Hematopoietic multipotent progenitor cell (in vitro differentiated cells): ENCODE measurements at places on chromosomes 7 and 10.

DNA sequence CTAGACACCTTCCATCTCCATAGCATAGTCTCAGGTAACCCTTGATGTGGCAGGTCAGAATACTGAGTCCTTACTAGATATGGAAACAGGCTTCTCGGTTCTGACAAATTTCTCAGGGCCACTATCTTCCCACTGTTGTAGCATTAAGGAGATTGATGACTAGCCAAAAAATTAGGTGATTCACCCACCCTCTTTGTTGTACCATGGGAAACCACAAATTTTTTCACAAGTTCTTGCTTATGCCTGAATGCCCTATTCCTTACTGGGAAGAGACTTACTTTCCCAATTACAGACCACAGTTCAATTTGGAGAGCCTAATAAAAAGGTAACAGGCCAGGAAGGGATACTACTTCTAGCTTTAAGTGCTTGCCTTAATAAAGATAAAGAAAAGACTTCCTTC lies 948.8 kb downstream of the GRM8 start:
- no peak for DNase-seq

DNA sequence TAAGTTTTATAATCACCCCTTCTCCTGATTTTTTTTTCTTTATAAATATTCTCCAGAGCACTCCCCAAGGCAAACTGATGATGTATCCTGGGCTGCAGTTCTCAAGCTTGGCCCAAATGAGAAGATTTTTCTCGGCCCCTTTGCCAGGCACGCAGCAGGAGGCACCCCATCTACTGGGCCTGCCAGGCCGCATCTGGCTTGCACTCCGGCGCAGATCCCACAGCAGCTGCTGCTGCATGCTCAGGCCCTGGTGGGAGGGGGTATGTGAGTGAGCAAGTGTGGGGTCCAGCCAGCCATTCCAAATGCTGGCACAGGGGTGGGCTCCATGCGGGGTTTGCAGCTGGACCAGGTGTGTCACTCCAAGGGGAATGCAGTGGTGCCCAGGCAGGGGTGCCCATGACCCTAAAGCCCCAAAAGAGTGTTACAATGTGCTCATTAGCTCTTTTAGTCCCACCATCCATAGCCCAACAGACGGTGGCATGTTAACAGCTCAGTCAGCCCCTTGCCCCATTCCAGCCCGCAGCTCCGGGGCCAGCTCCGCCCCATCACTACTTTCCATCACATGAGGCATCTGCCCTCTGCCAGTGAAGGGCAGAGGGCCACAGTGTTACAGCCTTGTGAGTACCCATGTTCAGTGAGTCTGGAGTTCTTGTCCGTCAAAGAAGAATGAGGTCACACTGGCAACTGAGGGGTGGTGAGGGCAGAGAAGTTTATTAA lies 25.9 kb downstream of the OAT start:
- no peak for DNase-seq

DNA sequence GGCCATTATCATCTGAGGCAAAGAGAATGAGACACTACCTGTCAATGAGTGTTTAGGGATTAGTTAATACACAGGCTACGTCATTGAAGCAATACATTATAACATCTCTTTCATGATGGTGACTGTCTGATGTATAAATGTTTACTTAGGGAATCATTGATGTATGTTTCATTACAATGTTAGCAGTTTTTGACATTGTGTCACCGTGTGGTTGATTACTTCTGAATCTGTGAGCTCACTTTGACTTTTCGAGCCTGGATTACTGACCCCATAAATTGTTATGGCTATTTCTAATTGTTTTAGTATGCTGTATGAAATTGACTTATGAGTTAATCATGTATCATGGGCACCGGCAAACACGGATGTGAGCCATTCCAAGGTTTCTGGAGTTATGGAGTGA lies 494.0 kb downstream of the MAGI2 start:
- no peak for DNase-seq

GRCh38 chr10:98509745-98510144 lies 63.0 kb upstream of the HPS1 start:
- DNase-seq = no peak

GRCh38 chr10:64574371-64574770 lies 1053.2 kb downstream of the REEP3 start:
- DNase-seq = no peak

DNA sequence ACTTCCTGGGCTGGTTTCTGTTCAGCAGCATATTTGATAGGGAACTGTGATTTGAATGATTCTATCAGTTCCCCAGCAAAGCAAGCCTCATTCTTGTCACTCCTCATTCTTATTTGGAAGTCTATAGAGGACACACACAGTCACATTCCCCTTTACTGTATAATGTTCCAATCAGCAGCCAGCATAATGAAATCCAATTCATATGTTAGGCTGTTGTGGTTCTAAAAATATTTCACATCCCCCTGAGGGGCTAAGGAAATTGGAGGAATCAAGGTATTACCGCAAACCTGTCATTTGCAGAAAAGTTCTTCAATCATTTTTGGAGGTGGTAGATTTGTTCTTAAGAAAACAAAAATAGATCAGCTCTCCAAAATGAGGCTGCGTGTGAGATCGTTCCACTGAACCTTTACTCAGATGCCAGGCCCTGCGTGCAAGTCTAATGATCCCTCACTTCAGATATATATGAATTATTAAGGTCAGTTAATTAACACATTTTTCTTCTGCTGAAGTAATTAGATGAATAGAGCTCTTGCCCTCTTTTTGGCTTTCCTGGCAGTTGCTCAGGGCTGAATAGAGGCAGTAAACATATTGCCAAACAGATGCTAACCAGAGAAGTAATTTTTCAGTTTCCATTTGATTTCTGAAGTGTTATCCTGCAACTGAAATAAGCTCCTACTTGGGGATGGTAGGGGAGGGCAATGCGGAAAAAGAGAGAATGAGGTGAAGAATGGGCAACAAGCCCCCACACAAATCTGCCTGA lies 31.8 kb downstream of the LSMEM1 start:
- DNase-seq = no peak

GRCh38 chr10:110068780-110069179 lies 61.0 kb downstream of the ADD3 start:
- no peak for DNase-seq

- DNase-seq = no peak
Measured at GRCh38 chr7:107505997-107506673, 36.3 kb downstream of the GPR22 start.

- no peak for DNase-seq
Measured at GRCh38 chr10:131785121-131785460, 115.7 kb upstream of the PPP2R2D start.

GRCh38 chr7:50835156-50835555 lies 52.5 kb upstream of the GRB10 start:
- DNase-seq = no peak

DNA sequence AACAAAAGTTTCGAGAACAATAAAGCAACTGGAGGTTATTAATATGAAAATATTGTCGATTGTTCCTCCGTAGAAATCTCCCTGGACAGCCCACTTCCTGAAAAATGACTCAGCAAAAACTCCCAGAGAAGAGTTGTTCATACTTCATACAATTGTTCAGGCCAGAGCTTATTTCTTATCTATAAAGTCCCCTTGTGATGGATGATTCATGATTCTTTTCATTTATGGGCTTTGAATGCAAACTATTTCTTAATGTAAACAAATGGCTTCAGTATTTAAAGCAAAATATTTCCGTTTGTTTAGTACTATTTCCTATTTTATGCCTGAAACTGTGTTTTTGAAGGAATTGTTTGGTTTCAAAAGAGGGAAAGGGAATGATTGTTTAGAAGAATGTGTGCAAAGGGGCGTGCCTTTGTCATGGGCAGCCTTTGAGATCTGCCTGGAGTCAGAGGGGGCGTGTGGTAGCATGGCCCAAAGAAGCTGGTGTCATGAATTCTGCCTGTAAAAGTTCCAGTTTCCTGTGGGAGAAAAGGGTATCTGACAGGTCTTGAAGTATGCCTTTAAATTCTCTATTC lies 26.2 kb upstream of the EXOC6 start:
- DNase-seq = peak; percentile 75

- no peak for DNase-seq
Measured at GRCh38 chr10:71429304-71429703, 32.6 kb downstream of the CDH23 start.

DNA sequence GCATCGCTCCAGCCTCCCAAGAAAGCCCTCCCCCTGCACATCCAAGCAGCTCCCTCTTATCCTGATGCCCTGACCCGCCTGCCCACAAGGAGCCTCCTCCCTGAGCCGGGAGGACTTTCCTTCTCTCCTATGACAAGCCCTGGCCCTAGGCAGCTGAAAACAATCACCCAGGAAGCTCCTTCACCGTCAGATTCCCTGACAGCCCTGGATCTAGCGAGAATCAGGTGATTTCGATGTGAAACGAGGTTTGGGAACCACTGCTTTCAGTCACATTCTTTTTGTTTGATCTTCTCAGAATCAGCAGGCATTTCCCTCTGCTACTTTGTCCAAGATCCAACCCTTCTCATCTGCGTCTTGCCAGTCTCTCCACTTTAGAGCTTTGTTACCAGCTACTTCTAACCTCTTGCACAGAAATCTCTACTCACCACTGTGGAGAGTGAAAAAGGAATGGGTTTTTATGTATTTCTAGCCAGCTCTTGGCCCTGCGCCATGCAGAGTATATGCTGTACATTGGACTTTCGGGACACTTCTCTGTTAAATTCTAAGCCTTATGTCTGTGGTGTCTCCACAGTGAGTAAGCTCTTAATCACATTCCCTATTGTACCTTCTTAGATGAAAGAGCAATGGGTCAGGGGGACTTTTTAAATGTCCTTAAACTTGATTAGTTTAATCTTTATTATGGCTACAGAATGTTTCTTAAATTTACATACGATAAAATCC lies 253.2 kb upstream of the C7orf33 start:
- no peak for DNase-seq

DNA sequence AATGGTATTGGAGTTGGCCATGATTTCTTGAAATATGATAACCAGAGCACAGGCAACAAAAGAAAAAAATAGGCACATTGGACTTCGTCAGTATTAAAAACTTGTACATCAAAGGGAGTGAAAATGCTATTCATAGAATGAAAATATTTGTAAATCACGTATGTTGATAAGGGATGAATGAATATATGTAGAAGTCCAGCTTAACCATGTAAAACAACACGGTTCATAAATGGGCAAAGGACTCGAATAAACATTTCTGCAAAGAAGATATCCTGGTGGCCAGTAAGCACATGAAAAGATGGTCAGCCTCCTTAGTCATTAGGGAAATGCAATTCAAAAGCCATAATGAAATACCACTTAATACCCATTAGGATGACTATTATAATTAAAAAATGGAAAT lies 68.1 kb downstream of the WAC start:
- no peak for DNase-seq

- DNase-seq = no peak
Measured at GRCh38 chr7:18590241-18590640, 94.7 kb downstream of the HDAC9 start.

DNA sequence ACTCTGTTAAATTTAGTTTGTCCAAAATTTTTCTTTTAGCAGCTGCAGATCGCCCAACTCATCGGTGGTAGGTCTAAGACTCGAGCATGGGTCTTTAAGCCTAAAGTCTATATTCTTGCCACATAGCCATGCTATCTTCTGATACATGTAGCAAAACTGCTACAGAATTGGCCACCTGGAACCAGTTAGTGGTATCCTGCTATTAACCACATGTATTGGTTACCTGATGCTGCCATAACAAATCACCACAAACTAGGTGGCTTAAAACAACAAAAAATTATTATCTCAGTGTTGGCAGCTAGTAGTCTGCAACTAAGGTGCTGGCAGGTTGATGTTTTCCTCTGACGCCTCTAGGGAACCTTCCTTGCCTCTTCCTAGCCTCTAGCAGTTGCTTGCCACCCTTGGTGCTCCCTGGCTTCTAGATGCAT lies 96.7 kb upstream of the PIK3CG start:
- no peak for DNase-seq

- no peak for DNase-seq
Measured at GRCh38 chr10:78346721-78347120, 313.1 kb downstream of the RPS24 start.

GRCh38 chr10:49347827-49348226 lies 48.1 kb downstream of the DRGX start:
- DNase-seq = no peak

GRCh38 chr7:122965306-122965705 lies 30.2 kb downstream of the TAS2R16 start:
- DNase-seq = no peak

- no peak for DNase-seq
Measured at GRCh38 chr10:112244197-112244596, 39.0 kb upstream of the TECTB start.

- DNase-seq = no peak
Measured at GRCh38 chr7:151671514-151671913, 151.8 kb upstream of the RHEB start.

DNA sequence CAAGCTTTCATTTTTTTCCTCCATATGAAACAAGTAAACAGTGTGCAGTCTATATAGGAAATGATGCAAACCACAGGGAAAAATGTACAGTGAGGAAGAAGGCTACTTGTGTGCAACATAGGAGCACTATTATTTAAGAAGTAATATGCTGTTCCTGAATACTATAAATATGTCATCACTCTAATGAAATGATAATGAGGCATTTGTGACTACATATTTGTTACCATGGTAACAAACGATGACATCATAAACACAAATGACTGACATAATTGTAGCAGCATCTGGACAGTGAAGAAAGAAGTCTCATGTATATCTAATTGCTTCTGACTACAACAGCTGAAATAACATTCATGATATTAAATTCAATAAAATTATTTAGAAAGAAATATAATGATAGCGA lies 164.8 kb downstream of the C7orf25 start:
- DNase-seq = no peak

GRCh38 chr10:127826154-127826725 lies 66.5 kb downstream of the CLRN3 start:
- DNase-seq = no peak

GRCh38 chr10:2893158-2893845 lies 174.0 kb upstream of the PFKP start:
- DNase-seq = no peak

GRCh38 chr10:110522365-110522988 lies 24.8 kb downstream of the DUSP5 start:
- DNase-seq = no peak

DNA sequence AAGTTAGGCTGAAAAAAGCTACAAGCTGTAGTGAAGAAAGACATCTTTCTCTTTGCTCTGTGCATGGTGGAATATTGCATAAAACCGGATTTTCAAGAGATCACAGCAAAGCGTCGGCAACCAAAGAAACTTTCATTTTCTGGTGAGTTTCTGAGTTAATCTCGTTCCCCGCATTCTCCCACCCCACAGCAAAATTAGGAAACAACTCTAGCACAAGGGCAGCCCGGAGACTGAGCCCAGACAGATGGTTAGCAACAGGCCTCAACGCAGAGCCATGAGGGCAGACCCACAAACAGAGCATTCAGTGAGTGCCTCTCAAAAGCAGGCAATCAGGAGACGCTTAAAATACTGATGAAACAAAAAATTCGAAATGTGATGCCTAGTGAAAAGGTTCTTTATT lies 396.1 kb upstream of the KLF6 start:
- DNase-seq = no peak

DNA sequence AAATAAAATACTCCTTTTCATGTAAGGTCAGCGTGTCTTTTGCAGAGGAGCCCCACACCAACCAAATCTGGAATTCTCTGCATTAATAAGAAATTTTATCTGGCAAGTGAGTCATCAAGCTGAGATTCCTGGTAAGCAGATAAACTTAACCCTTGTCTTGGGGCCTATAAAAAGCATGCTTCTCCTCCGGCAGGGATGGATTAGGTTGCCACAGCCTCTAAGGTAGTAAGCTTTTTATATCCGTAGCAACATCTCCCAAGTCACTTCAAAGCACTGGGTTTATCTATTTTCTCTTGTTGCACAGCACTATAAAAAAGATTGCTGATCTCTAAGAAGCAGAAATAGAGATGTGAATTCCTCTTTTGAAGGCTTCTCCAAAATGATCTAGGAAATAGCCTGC lies 202.8 kb upstream of the NOBOX start:
- no peak for DNase-seq
